NCI-H187 treated with DMSO at 0.1 percent for 48 hours (cell line): ENCODE measurements at places on chromosomes 5 and 9.

DNA sequence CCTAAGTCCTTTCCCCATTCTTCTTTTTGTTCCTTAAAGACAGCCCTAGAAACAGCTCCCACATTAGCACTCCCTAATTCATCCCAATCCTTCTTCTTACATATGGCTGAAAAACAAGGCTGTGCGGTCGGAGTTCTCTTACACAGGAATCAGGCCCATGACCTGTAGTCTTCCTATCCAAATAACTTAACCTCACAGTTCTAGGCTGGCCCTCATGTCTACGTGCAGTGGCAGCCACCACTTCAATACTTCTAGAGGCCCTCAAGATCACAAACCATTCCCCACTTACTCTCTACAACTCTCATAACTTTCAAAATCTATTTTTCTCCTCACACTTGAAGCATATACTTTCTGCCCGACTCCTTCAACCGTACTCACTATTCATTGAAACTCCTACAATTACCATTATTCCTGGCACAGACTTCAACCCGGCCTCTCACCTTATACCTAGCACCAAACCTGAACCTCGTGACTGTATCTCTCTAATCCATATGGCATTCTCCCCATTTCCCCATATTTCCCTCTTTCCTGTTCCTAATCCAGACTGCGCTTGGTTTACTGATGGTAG lies 59.3 kb downstream of the RAPGEF6 start:
- no peak for DNase-seq

GRCh38 chr9:83449166-83449565 lies 89.0 kb downstream of the FRMD3 start:
- no peak for DNase-seq

- no peak for DNase-seq
These were observed 15.1 kb downstream of the GPSM1 start for GRCh38 chr9:136342181-136343120.

- DNase-seq = no peak
These were observed 10.3 kb downstream of the SMIM32 start for GRCh38 chr5:136182618-136183017.

- no peak for DNase-seq
These were observed 61.6 kb upstream of the C9orf72 start for GRCh38 chr9:27634879-27635278.

- DNase-seq = no peak
These were observed 137.6 kb downstream of the SUSD1 start for GRCh38 chr9:112037281-112038016.
